ENCODE measurements at places on chromosomes 12 and 14.

GRCh38 chr14:94747739-94748138 lies 22.2 kb downstream of the GSC start:
- no peak for DNase-seq

DNA sequence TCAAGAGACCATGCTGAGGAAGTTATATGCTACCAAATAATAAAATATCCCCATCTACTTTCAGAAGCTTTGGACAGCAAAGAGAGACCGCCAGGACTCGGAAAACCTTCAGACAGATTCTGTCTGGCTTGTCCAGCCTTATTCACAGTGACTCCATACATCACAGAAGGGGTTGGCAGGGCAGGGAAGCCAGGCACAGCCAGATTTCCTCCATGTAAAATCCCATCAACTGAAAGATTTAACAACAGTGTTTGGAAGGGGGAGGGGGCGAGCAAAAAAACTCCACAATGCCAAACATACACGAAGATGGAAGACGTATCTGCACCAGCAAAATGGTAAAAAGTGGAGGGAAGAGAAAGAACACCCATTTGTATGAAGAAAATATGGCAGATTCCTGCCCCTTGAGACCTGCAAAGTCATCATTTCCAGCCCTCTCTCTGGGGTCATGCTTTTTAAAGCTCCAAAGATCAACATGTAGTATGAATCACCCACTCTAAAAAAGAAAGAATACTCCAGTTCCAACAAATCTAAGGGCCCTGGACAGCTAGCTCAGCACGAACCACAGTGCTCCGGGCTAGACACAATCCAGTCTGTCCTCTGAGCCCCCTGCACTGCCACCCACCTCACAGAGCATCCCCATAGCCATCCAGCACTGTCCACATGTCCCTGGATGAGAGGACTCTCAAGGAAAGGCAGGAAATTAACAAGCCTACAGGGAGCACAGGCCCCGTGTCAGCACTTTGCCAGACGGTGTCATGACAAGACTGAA lies 116.4 kb downstream of the DICER1 start:
- no peak for DNase-seq

DNA sequence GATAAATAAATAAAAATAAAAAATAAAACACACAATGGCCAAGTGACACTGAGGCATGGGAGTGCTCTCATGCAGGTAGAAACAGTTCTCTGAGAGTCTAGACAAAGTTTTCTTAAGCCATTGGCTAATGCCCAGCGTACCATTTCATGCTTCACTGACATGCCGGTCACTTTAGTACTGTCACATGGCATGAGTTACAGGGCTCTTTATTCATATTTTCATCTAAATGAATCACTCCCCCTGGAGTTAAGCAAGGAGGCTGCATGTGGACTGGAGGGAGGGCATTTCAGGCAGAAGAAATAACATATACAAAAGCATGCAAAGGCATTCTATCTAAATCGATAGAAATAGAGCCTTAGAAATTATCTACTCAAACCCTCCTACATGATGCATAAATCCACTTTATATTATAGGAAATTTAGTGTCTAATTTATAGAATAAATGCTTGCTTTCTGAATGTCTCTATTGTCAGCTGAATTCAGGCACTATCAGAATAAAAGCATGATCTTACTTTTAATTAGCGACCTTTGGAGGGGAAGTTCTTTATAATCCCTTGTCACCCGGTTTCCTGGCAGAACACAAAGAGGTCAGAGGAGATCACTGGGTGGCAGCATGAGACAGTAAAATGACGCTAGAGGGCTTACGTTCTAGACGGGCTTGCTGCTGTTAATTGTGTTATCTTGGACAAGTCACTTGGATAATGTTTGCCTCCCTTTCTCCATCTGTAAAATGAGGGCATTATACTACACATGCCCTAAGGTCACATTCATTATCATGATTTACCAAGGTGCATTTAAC lies 17.5 kb downstream of the DYRK4 start:
- no peak for DNase-seq

DNA sequence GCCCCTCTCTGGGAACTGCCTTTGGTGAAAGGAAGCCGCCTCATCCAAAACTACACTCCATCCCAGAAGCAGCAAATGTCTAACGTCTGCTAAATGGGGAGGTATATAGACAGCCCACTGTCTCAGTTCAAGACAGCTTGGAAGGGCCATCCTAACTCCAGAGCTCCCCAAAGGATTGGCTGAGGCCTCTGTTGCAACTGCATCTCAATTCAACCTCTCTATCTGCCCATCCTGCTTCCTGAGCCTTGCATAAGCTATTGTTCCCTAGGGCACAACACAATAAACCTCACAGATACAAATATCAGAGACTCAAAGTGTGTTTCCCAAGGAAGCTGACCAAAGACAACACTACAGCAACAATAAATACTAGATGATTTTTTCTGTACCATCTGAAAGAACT lies 495.2 kb upstream of the SOX5 start:
- no peak for DNase-seq

DNA sequence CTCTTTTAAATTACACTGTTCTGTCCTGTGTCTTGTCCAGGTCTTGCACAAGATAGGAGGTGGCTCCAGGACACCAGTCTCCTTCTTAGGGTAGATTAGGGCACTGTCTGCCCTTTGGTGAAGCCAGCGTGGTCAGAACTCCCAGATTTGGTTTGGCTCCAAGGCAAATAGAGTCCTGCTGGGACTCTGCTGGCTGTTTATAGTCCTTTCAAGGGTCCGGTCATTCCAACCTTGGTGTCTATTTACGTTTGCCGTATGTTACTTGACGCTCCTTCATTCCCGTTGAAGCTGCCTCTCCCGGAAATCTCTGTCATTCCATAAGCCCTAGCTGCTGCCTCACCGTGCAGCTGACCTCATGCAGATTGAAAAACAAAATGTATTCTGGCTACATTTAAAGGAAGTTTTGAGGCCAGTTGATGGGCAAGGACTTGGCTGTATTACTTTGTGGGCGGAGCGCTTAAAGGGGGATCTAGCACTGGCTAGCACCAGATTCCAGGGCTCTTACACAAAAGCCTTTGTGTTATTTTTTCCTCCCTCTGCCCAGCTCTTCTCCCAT lies 180.6 kb downstream of the AKAP6 start:
- DNase-seq, result no peak

DNA sequence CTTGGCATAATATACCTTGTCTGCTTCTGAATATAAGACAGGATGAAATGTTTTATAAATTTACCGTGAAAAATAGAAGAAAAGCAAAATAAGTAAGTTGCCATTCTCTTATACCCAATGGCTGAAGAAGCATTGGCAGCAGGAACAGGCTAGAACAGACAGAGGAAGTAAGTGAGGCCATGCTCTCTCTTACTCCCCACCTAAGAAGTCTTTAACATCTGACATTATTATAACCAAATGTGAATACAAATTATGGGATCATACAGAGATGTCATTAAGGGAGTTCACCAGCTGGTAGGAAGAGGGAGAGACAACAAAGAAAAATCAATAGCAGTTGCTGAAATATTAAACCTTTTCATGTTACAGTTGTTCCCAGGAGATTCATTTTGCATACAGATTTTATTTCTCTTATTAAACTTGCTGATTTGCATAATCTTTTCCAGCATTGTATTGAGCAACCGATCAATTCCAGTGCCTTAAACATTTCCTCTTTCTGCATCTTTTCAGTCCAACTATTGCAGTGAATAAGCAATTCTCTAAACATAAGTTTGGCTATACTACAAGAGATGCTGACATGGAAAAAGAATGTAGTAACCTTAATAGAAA lies 270.6 kb downstream of the SLC6A15 start:
- DNase-seq, result no peak

DNA sequence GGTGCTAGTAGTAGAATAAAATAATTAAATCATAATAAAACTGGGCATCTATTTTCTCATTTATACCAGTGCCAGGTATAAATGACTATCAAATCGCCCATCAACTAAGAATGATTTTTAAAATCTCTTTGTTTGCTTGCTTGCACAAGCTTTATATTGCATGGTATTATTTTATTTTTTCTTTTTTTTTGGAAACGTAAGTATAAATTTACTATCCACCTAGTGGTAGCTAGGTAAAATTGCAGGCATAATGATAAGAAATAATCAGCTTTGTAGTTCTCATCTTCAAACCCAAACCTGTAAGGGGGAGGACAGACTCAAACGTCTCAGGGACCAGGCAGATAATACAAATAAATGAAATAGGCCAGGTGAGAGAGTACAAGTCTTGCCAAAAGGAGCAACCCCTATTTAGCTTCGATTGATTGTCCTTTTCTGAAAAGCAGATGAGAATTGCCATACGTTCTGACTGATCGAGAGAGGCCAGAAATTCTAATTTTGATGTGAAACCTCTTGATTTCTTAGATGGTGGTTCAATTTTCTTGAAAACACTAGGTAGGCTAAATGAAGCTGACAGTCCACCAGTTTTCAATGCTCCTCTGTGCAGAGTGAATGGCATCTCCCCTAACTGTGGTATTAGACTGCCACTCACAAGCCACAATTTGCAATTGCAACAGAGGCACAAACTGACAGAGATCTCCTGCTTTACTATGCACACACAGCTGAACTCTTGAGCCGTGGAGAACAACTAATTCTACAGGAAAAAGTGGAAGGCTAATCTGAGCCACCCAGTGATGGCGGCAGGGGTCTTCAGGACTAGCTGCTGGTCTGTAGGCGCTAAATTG lies 189.3 kb downstream of the DACT1 start:
- no peak for DNase-seq

GRCh38 chr12:87866578-87867292 lies 162.5 kb downstream of the C12orf50 start:
- DNase-seq, result no peak

DNA sequence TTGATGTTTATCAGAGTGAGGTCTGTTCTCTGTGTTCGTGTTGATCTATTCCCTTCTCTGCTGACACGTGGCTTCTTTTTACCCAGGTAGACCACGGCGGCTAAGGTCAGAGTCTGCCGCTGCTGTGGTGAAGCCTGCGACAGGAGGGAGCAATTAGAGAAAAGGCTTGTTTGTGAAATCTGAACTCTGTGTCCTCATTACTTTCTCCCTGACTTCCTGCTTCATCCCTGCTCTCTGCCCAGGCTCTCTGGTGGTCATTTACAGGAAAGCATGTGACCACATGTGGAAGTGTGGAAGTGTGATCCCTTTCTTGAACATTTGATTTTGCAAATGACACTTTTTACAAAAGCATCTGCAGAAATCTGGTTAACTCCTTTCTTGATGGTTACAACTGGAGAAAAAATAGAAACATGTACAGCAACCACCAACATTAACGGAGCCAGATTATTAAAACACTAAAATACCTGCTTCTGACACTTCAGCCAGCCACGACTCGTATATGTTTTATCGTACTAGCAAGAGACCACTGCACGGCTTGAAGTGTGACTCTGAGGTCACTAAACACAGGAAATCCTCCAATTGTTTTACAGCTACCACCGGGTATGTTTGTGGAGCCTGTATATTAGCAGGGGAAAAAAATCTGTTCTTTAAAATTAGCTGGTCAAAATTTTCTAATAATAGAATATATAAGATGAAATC lies 388.6 kb upstream of the TMPO start:
- no peak for DNase-seq

DNA sequence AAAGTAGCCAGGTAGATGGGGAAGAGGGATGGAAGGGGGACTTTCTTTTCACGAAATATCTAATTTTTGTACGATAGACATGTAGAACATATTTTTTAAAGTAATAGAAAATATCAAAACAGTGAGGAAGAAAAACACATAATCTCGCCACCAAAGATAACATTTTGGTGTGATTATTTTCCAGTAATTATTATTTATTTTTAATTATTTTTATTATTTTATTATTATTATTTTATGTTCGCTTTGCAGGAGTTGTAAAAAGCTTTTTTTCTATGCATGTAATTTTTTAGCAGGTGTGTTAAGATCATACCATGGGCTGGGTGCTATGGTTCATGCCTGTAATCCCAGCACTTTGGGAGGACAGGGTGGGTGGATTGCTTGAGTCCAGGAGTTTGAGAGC lies 85.6 kb upstream of the CCND2 start:
- DNase-seq, result no peak

DNA sequence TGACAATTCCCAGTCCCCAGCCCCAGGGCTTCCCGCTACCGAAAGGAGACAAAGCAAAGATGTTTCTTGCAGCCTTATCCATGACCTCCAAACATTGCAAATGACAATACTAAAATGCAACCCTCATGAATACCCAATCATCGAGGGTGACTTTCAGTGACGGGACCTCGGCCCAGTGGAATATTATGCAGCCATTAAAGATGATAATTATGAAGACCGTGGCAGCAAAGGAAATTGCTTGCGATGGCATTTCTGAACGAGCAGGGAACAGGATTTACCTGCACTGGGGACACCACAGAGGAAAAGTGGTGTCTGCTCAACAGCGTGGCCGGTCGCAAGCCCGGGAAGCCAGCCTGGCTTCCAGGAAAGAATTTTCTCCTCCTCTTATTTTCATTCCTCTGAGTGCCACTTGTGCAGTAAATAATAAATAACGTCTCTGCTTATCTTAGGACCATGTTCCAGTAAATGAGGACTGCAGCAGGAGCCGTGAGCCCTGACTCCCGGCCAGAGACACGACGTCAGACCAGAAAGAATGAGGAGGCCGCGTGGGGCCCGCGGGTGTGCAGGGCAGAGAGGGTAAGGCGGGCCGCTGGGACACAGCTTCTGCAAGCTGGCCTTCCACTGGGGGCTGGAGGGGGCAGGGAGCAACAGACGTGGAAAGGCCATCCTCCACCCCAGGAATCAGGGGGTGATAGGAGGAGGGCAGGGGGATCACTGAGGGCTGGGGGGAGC lies 6.6 kb downstream of the C14orf180 start:
- no peak for DNase-seq

DNA sequence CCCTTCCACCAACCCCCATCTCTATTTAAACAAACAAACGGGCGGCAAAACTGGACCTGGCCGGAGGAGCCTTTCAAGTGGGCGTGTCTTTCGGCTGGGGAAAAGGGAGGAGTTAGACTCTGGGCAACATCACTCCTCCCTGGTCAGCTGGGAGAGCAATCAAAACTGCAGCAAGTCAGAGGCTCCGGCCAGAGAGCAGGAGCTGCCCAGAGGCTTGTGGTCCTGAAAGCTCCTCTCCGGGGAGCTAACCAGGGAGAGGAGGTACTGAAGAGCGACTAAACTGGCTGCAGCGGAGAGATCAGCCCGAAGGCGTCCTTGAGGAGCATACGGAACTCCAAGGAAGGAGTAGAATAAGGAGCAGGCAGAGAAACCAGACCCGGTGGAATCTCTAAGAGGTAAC lies at the start of gene NEUROD4:
TSS of gene NEUROD4 (plus strand) at position 191 of the 400 bp plus-strand sequence. CDS start 6,466 bp downstream, outside the sequence.
- DNase-seq, result no peak

DNA sequence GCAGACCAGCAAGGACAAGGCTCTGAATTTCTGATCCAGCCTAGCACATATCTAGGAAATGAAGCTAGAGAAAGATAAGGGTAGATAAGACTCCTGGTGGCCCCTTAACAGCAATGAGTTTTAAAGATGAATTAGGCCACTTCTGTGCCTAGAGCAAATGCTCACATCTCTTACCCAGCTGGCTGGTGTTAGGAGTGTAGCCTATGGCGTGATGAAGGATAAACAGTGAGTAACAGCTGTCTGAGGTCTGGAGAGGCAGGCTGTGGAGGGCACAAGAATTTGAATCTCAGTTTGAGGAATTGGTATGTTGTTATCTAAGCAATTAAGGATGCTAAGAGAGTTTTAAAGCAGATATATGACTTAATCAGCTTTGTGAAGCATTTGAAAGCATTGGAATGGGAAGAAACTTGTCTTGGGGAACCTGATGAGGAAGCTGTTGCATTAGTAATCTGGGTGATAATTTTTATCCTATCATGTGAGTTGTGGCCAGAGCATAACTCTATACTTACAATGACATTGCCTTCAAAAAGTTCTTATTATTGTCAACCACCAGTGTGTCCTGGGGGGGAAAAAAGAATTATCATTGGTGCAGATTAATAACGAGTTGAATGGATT lies 161.8 kb downstream of the SRGAP1 start:
- no peak for DNase-seq

Measured in activated T-helper 9 cell treated with anti-CD3 and anti-CD28 coated beads, Interleukin-2, amount 50 U/mL, for 16 hours (primary cell).